ENCODE measurements at places on chromosomes 1 and 21. TPM values are rescaled to one million over a fixed set of nuclear protein-coding genes. Genes with fewer than 3 reads are reported as not detected.

The SPRR2E gene
- total RNA-seq = not detected

The RUNX3 gene
- total RNA-seq = 186 TPM

GRCh38 chr21:41641821-41642701 is 124.8 kb downstream of the RIPK4 start:
- H3K27me3 ChIP-seq = peaks cover 45% of the 10 kb centered on the region
- H3K36me3 ChIP-seq = no peaks in the 10 kb centered on the region
- no peak overlapping the region for H3K27ac ChIP-seq
- no peaks in the 10 kb centered on the region for H3K4me1 ChIP-seq

GRCh38 chr1:37020653-37021277 is 13.6 kb downstream of the GRIK3 start:
- peaks cover 16% of the 10 kb centered on the region for H3K27me3 ChIP-seq
- H3K27ac ChIP-seq = no peak overlapping the region
- H3K36me3 ChIP-seq = no peaks in the 10 kb centered on the region
- no peak overlapping the region for H3K4me3 ChIP-seq
- H3K4me1 ChIP-seq = no peaks in the 10 kb centered on the region

DNA sequence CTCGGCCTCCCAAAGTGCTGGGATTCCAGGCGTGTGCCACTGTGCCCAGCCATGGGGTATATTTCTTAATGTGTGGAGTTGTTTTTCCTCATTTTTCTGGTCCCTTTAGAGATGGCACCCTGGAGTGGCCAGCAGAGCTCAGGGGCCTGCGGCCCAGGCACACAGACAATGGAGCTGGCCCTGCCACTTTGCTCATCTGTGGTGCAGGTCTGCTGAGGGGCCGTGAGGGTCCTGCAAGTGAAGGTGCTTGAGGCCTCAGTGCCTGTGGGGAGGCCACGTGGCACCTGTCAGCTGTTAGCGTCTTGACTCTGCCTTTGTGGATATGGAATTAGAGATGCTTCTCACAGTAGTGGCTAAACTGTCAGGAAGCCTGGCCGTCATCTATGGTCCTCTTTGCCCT is 7.5 kb downstream of the COL18A1 start:
- H3K27ac ChIP-seq = no peak overlapping the region
- no peaks in the 10 kb centered on the region for H3K4me1 ChIP-seq
- H3K27me3 ChIP-seq = peaks cover 50% of the 10 kb centered on the region
- DNase-seq = no peak
- H3K4me3 ChIP-seq = no peak overlapping the region
- H3K36me3 ChIP-seq = peaks cover 2% of the 10 kb centered on the region

DNA sequence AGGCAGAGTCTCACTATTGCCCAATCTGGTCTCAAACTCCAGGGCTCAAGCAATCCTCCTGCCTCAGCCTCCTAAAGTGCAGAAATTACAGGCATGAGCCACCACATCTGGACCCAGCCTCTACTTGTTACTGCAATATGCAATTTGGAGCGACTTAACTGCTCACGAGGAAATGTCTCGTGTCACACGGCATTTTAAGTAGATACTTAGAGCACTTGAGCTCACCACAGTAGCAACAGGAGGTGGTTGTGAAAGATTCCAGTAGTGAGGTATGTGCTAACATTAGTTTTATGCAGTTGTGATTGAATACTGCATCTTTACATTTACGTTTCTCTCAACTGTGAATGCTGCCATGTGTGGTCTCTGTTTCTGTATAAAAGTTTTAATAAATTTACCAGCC is 5.8 kb upstream of the NDUFV3 start:
- H3K27ac ChIP-seq = no peak overlapping the region
- no peak overlapping the region for H3K4me3 ChIP-seq
- H3K4me1 ChIP-seq = peaks cover 2% of the 10 kb centered on the region
- H3K36me3 ChIP-seq = no peaks in the 10 kb centered on the region
- H3K27me3 ChIP-seq = no peaks in the 10 kb centered on the region

DNA sequence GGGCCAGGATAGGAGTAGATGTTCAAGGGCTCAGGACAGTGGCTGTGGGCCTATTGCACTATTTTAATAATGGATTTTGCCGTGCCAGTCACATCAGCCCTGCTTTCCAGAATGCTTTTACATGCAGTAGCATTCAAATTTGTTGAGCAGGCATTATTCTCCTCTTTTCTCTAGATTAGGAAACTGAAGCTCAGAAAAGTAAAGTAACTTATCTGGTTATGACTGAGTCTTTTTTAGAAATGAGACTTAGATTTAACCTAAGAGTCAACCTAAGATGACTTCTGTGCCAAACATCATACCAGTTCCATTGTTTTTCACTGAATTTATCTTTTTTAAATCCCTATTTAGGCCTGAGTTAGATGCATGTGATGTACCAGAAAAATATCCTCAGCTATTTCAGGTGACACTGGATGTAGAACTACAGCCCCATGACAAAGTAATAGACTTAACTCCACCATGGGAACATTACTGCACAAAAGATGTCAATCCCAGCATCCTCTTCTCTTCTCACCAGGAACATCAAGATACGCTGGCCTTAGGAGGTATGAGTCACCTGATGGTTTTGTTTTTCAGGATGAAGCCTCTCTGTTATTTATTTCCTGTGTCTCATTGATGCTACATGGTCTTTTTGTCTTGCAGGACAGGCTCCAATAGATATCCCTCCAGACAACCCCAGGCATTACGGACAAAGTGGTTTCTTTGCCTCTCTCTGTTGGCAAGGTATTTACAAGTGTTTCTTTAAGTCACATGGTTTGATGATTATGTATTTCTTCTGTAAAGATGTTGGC is 31.4 kb upstream of the LEPR start:
- H3K36me3 ChIP-seq = peaks cover 2% of the 10 kb centered on the region
- no peak overlapping the region for H3K4me3 ChIP-seq
- no peaks in the 10 kb centered on the region for H3K27me3 ChIP-seq
- peaks cover 6% of the 10 kb centered on the region for H3K4me1 ChIP-seq

GRCh38 chr1:161172776-161173376 is 4.4 kb downstream of the B4GALT3 start:
- H3K4me1 ChIP-seq = peaks cover 52% of the 10 kb centered on the region
- DNase-seq = no peak
- peak overlapping the region; percentile 87 for H3K27ac ChIP-seq
- H3K27me3 ChIP-seq = no peaks in the 10 kb centered on the region
- peaks cover 12% of the 10 kb centered on the region for H3K36me3 ChIP-seq
- no peak overlapping the region for H3K4me3 ChIP-seq

DNA sequence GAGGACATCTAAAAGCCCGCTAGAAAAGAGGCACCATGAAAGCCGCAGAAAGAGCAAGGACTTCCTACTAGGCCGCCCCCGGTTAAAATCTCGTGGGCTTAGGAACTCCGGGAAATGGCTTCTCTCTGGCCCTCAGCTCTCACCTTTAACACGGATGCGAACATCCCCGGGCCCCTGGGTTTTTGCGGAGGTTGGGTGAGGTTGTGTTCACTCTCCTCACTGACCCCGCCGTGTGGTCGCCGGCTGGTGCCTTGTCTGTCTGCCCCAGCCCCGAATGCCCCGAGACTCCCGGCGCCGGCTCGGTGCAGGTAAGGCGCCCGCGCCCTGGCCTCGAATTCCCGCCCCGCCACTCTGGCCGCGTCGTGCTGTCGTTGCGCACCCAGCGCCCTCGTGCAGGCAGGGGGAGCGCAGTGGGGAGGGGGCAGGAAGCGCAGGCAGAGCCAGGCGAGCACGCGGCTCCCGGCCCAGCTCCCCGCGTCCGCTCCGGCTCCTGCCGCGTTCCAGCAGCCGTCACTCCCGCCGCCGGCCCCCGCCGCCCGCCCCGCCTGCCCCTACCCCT is at the start of gene SHISAL2A:
Gene SHISAL2A (plus strand): TSS at position 437 of the 559 bp plus-strand sequence. CDS start 326 bp downstream, outside the sequence.
- no peaks in the 10 kb centered on the region for H3K27me3 ChIP-seq
- H3K4me1 ChIP-seq = peaks cover 52% of the 10 kb centered on the region
- peak within 1 kb of the TSS; percentile 94 for H3K4me3 ChIP-seq
- H3K36me3 ChIP-seq = peaks cover 5% of the 10 kb centered on the region
- H3K27ac ChIP-seq = peak within 1 kb of the TSS; percentile 100

DNA sequence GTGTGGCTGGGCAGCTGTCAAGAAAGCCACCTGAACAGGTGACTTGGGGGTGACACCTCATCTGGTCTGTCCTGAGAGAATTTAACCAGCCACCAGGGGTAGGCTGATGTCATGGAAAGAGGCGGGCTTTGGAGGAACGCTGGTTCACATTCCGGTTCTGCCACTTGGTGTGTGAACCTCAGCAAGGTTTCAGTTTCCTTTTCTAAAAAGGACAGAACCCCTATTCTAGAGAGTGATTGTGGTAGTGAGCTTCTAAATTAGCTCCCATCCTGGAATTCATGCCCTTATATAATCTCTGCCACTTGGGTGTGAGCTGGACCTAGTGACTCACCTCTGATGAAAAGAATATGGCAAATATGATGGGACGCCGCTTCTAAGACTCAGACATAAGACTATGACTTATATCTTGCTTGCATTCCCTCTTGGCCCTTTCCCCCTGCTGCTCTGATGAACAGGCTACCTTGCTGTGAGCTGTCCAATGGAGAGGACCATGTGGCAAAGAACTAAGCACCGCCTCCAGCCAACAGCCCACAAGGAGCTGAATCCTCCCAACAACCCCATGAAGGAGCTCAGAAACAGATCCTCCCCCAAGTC is 332.1 kb downstream of the RRAGC start:
- H3K4me3 ChIP-seq = peak overlapping the region; percentile 57
- H3K4me1 ChIP-seq = peaks cover 11% of the 10 kb centered on the region
- H3K36me3 ChIP-seq = no peaks in the 10 kb centered on the region
- H3K27ac ChIP-seq = peak overlapping the region; percentile 64
- peaks cover 32% of the 10 kb centered on the region for H3K27me3 ChIP-seq
- no peak for DNase-seq

- no peaks in the 10 kb centered on the region for H3K27me3 ChIP-seq
- H3K4me3 ChIP-seq = no peak overlapping the region
- peaks cover 12% of the 10 kb centered on the region for H3K4me1 ChIP-seq
These were observed 23.4 kb upstream of the TENT5C start for GRCh38 chr1:117582451-117582850.

GRCh38 chr1:222239130-222239529 is 308.8 kb downstream of the HHIPL2 start:
- H3K4me3 ChIP-seq = no peak overlapping the region
- H3K36me3 ChIP-seq = no peaks in the 10 kb centered on the region
- peaks cover 19% of the 10 kb centered on the region for H3K27me3 ChIP-seq
- H3K27ac ChIP-seq = no peak overlapping the region
- no peak for DNase-seq

GRCh38 chr1:101079341-101079740 is 53.8 kb upstream of the DPH5 start:
- H3K27me3 ChIP-seq = no peaks in the 10 kb centered on the region
- H3K4me3 ChIP-seq = no peak overlapping the region
- peaks cover 25% of the 10 kb centered on the region for H3K4me1 ChIP-seq
- H3K36me3 ChIP-seq = peaks cover 3% of the 10 kb centered on the region

DNA sequence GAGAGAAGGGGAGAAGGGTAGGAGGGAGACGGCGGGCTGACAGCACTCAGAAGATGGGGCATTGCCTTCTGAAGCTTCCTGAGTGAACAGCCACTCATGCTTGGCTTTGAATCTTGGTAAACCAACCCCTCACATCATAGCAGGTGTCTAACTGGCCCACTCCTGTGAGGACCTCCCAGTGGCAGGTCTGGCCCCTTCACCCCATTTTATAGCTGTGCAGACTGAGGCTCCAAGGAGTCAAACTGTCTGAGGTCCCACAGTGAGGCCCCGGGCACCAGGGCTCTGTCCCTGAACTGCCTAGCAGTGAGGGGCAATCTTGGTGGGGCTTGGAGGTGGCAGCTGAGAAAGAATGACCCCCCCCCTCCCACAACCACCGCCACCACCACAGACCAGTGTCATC is 41.0 kb downstream of the SDC3 start:
- no peak overlapping the region for H3K4me3 ChIP-seq
- DNase-seq = no peak
- no peak overlapping the region for H3K27ac ChIP-seq
- H3K36me3 ChIP-seq = no peaks in the 10 kb centered on the region
- peaks cover 32% of the 10 kb centered on the region for H3K27me3 ChIP-seq

Data from T-helper 17 cell (primary cell).